ENCODE measurements at places on chromosomes 12 and 14.

- peak overlapping the region; percentile 19 for H3K4me3 ChIP-seq
- H3K4me1 ChIP-seq, result peaks cover 21% of the 10 kb centered on the region
- H3K27me3 ChIP-seq, result peaks cover 7% of the 10 kb centered on the region
Measured at GRCh38 chr14:73810478-73811163, 41.0 kb upstream of the PTGR2 start.

DNA sequence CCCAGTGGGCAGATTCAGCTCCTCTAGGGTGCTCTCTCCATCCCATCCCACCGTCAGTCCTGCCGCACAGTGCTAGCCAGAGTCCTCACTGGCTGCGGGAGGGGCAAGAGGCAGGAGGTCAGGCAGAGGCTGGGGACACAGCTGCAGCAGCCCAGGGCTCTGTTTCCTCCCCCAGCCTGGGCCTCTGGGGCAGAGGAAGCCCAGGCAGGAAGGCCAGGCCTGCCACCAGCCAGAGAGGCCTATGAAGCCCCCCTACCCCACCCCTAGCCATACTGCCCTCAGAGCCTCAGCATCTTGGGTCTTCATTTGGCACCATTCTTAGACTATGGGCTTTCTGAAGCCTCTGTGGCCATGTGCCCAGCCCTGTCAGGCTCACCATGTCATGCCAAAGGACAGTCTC, 3.4 kb downstream of the ACVRL1 start:
- H3K27me3 ChIP-seq, result peaks cover 29% of the 10 kb centered on the region
- no peaks in the 10 kb centered on the region for H3K36me3 ChIP-seq
- no peak overlapping the region for H3K4me3 ChIP-seq

- DNase-seq, result no peak
- H3K36me3 ChIP-seq, result peaks cover 2% of the 10 kb centered on the region
- no peak overlapping the region for H3K27ac ChIP-seq
- no peaks in the 10 kb centered on the region for H3K27me3 ChIP-seq
- H3K4me1 ChIP-seq, result peaks cover 6% of the 10 kb centered on the region
- no peak overlapping the region for H3K4me3 ChIP-seq
Measured at GRCh38 chr12:45779936-45780335, 50.4 kb downstream of the ARID2 start.

- no peak overlapping the region for H3K27ac ChIP-seq
- H3K36me3 ChIP-seq, result no peaks in the 10 kb centered on the region
- H3K4me1 ChIP-seq, result peaks cover 4% of the 10 kb centered on the region
- H3K27me3 ChIP-seq, result no peaks in the 10 kb centered on the region
- no peak overlapping the region for H3K4me3 ChIP-seq
- DNase-seq, result no peak
Measured at GRCh38 chr14:105273062-105273461, 24.7 kb downstream of the BTBD6 start.
